ENCODE measurements at places on chromosomes 7 and 10.

- DNase-seq: no peak
Observed at GRCh38 chr10:117431160-117431559, 55.9 kb upstream of the PDZD8 start.

- no peak for DNase-seq
Observed at GRCh38 chr7:112981966-112982365, 104.7 kb downstream of the GPR85 start.

DNA sequence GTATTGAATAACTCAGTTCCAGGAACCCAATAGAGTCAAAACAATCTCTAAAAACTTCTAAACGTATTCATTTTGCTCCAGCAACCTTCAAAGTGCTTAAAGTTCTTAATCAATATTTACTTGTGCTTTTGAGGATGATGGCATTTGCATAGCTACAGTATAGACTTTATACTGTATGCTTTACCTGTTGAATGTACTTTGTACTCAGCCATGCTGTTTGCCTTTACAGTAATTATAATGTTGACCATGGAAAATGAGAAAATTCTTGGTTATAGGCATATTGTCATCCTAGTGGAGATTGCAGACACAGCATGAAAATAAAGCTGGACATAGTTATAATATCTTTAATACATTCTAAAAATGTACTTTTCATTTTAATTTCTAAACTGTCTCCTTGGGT lies 762.7 kb upstream of the PHF14 start:
- no peak for DNase-seq

DNA sequence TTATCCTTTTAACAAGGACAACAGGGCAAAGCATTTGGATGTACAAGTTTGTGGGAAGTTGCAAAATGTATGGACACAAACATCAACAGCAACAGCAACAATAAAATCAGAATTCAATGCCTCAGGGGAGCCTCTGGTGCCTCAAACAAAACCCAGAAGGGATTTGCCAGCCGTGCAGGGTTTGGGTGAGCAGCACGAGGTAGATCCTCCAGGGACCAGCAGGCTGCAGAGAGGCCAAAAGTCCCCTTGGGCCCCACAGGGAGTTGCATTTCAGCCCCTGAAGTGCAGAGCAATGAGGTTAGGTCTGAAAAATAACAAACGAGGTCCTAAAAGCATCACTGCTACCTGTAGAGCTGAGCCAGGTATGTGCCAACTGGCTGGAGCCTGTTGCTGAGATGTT lies 51.7 kb upstream of the CPXM2 start:
- DNase-seq: no peak

- no peak for DNase-seq
Observed at GRCh38 chr7:5543361-5543760, 119.7 kb upstream of the TNRC18 start.

DNA sequence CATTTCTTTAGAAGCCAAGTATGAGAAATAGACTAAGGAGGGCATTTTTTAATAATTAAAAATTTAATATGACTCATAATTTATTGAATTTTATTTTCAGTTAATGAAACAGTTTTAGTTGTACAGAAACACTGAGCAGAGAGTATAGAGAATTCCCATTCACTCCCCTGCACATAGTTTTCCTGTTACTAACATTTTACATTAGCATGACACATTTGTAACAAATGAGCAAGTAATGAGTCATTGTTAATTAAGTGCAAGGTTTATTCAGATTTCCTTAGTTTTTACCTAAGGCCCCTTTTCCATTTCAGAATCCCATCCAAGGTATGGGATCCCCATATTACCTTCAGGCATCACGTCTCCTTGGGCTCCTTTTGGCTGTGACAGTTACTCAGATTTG lies 271.5 kb upstream of the FZD8 start:
- DNase-seq: no peak

- no peak for DNase-seq
Observed at GRCh38 chr10:96263176-96263575, 8.2 kb downstream of the BLNK start.

DNA sequence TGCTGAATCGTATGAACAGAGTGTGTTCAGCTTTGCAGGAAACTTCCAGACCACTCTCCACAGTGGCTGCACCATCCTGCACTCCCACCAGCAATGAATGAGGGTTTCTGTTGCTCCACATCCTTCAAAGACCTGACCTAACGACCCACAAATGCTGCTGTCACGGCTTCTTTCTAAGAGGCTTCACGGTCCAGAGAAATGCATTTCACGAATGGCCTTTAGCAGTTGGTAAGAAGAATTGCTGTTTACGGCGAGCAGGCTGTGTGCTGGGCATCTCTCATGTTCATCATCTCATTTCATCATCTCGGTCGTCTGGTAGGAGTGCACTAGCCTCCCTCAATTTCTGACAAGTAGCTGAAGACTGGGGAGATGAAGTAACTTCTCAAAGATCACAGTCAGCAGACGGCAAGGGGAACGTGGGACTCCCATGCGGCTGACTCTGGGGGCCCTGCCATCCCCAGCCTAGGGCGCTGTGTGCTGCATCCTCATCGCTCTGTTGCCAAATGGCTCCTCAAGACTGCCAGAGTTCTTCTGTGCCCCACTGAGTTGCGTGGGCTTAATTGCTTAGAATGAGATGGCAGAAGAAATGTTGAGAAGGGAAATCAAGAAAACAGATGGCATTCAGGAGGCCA lies 72.9 kb downstream of the ADARB2 start:
- no peak for DNase-seq

DNA sequence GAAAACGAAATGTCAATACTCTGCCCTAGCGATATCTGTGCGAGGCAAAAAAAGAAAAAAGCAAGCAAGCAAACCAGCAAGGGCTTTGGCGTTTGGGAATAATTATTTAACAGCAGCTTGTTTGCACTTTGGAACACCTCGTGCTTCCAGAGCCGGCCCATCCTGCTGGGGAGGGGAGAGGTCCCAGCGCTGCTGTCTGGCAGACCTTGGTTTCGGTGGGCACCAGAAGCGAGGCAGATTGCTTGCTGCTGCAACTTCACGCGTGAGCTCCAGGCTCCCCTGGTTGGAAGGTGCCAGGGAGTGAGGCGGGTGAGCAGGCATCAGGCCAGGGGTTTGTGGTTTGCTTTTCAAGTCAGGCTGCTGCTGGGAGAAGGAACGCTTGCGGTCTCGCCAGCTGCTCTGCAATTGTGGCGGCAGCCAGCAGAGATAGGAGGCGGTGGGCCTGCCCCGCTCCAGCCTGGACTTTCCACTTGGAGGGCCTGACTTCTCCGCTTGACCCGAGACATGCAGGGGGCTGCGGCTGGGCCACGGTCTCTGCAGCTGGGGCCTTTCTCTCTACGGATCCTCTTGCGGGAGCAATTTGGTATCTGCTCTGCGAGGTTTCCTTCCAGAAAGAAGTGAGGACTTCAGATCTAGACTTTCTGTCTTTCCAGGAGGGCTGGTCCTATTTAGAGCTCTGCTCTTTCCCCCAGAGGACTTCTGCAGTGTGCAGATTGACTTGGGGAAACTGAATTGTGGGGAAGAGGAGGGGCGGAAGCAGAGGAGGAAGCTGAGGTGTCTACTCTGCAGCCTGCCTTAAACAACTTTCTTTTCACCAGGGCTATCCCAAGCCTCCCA lies 131.4 kb downstream of the PRPF18 start:
- DNase-seq: no peak

- no peak for DNase-seq
Observed at GRCh38 chr7:12583176-12583575, 12.7 kb downstream of the SCIN start.

DNA sequence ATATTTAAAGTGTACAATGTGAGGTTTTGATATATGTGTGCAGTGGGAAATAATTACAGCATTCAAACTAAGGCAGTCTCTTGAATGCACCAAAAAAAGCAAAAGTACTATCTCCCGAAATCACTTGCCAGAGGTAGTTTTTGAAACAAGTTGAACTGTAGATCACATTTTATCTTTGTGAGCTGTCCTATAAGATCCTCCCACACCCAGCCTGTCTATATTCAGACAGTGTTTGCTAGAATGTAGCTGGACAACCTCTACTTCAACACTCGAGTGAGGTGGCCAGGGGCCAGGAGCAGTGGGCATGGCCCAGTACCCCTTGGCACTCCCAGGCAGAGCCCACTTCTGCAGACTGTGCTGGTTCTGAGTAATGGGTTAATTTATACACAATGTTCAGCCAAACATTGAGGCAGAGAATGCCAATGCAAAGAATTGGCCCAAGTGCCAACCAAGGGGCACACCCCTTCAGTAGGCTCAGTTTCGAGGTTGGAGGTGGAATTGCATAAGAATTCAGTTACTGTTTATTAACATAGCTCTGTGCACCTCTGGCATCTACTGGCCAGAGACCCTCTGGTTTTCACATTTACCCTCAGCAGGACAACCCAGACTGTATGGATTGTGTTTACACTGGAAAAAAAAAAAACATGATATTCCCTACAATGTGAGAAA lies 70.5 kb downstream of the AHR start:
- DNase-seq: no peak

DNA sequence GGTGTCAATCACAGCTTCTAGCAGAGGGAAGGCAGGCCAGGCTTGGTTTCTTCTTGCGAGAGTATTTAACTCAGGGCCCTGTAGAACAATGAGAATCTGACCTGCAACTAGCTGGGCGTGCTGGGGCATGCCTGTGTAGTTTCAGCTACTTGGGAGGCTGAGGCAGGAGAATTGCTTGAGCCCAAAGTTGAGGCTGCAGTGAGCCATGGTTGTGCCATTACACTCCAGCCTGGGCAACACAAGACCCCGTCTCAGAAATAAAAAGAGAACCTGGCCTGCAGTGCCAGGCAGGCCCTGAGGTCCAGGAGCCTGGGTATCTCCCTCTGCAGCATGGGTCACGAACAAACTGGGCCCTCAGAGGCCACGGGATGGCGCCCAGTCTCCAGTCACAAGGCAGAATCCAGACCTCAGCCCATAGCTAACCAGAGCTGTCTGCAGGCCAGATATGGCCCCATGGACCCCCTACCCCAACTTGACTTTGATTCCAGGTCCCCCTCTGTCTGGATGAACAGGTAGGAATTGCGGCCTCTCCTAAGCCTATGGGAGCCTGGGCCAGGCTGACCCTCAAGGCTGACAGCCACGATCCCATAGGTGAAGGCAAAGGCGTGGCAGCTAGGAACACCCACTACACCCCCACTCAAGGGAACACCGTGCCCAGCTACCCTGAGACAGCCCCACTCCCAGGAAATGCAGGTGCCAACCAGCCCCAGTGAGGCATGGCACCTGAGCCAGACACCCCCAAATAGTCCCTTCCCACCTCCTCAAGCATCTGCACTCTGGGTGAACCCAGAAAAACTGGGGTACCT lies 102.7 kb upstream of the TNRC18 start:
- peak; percentile 29 for DNase-seq

DNA sequence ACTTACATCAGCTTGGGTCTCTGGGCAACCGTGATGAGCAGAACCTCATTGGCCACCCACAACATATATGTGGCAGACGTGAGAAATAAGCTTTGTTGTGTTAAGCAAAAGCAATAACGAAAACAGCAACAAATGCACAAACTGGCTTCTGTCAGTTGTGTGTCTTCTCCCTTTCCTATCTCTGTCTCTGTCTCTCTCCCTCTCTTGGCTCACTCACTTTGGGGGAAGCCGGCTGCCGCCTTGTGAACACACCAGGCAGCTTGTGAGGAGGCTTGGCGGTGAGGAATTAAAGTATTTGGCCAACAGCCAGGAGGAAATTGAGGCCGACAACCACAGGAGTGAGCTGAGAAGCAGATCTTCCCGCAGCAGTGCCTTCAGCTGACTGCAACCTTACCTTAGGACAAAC lies 21.9 kb upstream of the CDCA7L start:
- DNase-seq: peak; percentile 75

GRCh38 chr7:39547336-39547735 lies 18.9 kb upstream of the YAE1 start:
- DNase-seq: no peak

GRCh38 chr10:6706725-6707124 lies 126.6 kb upstream of the PRKCQ start:
- DNase-seq: no peak

GRCh38 chr10:50456719-50457118 lies 167.0 kb downstream of the SGMS1 start:
- DNase-seq: no peak

DNA sequence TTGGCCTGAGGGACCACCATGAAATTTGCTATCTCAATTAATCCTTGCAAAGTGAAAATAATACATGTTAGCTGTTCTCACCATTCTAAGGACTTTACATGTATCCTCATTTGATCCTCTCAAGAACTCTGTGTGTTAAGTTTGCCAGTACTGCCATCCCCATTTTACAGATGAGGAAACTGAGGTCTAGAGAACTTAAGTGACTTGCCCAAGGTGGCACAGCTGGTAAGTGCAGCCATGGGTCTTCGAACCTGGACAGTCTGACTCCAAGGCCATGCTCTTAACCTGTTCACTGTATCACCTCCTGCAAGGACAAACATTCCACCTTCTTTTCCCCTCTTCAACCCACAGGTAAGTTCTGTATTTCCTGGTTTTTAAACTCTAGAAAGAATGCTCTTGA lies 85.3 kb upstream of the NFE2L3 start:
- DNase-seq: no peak

- DNase-seq: no peak
Observed at GRCh38 chr10:129396021-129396722, 70.9 kb upstream of the MGMT start.

DNA sequence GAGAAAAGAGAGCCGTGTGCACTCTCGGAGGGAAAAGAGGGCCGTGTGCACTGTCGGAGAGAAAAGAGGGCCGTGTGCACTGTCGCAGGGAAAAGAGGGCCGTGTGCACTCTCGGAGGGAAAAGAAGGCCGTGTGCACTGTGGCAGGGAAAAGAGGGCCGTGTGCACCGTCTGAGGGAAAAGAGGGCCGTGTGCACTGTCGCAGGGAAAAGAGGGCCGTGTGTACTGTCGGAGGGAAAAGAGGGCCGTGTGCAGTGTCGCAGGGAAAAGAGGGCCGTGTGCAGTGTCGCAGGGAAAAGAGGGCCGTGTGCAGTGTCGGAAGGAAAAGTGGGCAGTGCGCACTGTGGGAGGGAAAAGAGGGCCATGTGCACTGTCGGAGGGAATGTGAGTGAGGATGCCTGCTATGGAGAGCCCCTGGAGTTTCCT lies 188.7 kb downstream of the DNAJB6 start:
- no peak for DNase-seq

GRCh38 chr10:102309236-102309635 lies 63.9 kb downstream of the GBF1 start:
- DNase-seq: no peak

- DNase-seq: no peak
Observed at GRCh38 chr10:107417446-107417845, 252.9 kb upstream of the SORCS1 start.

DNA sequence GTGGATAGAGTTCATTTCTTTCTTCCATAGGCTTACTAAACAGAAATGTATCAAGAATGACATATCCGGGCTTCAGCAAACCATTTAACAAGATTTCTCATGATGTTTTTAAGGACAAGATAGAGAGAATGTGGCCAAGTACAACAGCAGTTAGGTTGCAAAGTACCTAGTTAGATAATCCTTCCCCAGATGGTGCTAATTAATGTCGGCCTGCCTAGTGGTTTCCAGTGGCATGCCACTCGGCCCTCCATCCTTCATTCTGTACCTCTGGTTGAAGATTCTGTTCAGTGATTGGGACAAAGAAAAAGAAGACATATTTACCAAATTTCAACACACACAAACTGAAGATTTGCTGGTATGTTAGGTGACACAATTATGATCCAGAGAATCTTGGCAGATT lies 212.1 kb downstream of the MACC1 start:
- DNase-seq: no peak

GRCh38 chr10:24872049-24872789 lies 80.2 kb downstream of the PRTFDC1 start:
- DNase-seq: no peak
